ENCODE measurements at places on chromosomes 5 and 9. TPM values are rescaled to one million over a fixed set of nuclear protein-coding genes. Genes with fewer than 3 reads are reported as not detected.

GRCh38 chr9:95729669-95730368 is 145.7 kb upstream of the ERCC6L2 start:
- ATAC-seq, result no peak

GRCh38 chr9:127136081-127136879 is 13.8 kb upstream of the ANGPTL2 start:
- no peak for ATAC-seq

- peak; percentile 49 for ATAC-seq
Observed at GRCh38 chr9:73167614-73168013, 15.9 kb downstream of the ANXA1 start.

GRCh38 chr9:128928624-128929023 is 7.8 kb downstream of the PHYHD1 start:
- ATAC-seq, result no peak

- no peak for ATAC-seq
Observed at GRCh38 chr5:159735036-159735435, 181.2 kb upstream of the ADRA1B start.

Gene FOXD4L4
- 0.15 TPM for total RNA-seq

Gene TNFSF8
- 17.2 TPM for total RNA-seq

Gene LRRC70
- 2.5 TPM for total RNA-seq

Gene BSPRY
- 25.9 TPM for total RNA-seq

Measured in activated T-helper 17 cell treated with anti-CD3 and anti-CD28 coated beads, Interleukin-2, amount 50 U/mL, for 72 hours (primary cell).